ENCODE measurements at places on chromosomes 3 and 15.

GRCh38 chr3:186526256-186526606 is 17.9 kb downstream of the CRYGS start:
- DNase-seq: no peak

GRCh38 chr3:134407239-134407625 is 33.0 kb upstream of the AMOTL2 start:
- DNase-seq: no peak

GRCh38 chr3:171260899-171261298 is 199.3 kb downstream of the TNIK start:
- DNase-seq: no peak

DNA sequence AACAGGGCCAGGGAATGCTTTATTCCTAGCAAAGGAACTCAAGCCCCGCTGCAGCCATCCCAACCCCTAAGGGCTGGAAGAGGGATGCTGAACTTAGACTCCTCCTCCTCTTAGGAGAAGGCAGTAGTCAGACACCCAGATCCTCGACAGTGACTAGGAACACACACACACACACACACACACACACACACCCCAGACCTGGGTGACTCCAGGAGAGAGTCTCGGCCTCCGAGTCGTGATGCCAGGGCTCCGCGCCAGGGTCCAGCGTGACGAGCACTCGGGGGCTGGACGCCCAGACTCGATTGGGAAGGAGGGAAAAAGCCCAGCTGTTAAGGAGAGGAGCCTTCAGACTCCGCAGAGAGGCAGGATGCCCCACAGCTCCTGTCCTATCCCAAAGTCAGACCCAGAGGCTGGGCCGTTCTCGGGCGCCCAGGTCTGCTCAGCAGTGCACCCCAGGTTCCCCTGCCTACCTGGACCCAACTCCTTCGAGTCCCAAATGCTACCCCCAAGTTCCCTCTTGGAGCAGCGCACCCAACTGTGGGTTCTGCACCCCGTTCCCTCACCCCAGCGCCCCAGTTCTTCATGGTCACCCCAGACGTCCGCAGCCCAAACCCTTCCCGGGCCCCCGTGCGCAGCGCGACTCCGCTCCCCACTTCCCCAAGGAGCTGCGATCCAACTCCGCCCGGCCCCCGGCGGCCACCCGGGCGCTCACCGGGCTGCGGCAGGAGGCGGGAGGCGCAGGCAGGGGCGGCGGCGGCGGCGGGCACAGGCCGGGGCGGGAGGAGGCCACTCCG is 421 bp downstream of the BMF start:
- DNase-seq: no peak

DNA sequence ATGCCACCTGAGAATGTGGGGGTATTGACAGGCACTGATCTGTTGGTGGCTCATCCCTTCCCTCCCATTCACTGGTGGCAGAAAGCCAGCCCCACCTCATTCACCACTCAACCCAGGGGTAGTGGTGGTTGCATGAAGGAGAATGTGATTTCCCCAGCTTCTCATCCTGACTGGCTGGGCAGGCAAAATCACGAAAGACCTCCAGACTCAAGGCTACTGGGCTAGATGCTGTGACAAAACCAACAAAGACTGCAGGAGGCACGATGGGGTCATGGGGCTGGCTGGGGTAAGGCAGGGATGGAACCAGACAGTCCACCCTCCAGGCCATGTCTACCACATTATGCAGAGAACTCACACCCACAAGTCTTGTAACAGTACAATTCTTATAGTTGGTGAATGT is 33.9 kb downstream of the FSTL1 start:
- DNase-seq: no peak

DNA sequence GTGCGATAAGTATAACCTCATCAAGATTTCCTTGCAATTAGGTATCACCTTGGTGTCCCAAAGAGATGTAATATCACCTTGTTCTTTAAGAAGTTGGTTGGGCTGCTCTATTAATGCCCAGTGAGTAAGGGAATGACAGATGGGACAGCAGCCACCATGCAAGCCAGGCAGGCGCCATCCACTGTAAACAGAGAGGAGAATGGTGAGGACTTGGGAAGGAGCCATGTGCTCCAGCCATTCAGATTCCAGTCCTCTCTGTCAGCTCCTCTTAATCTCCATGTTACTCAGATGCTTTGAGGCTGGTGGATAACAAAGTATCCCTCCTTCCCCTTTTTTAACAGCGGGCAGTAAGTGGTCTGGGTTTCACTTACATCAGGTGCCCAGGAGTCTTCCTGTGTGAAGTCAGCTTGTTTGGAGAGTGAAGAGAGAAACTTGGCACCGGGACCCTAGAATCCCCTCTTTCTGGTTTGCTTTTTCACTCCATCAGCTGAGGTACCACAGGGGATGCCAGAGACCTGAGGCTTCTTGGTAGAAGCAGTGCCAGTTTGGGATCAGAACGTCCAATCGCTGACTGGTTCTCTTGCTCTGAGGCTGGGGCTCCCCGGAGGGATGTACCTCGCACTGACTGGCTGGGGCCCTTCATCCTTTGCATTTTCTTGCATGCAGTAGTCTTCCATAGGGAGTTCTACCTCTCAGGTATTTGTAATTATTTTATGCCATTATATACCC is 29.5 kb downstream of the SLCO3A1 start:
- no peak for DNase-seq

DNA sequence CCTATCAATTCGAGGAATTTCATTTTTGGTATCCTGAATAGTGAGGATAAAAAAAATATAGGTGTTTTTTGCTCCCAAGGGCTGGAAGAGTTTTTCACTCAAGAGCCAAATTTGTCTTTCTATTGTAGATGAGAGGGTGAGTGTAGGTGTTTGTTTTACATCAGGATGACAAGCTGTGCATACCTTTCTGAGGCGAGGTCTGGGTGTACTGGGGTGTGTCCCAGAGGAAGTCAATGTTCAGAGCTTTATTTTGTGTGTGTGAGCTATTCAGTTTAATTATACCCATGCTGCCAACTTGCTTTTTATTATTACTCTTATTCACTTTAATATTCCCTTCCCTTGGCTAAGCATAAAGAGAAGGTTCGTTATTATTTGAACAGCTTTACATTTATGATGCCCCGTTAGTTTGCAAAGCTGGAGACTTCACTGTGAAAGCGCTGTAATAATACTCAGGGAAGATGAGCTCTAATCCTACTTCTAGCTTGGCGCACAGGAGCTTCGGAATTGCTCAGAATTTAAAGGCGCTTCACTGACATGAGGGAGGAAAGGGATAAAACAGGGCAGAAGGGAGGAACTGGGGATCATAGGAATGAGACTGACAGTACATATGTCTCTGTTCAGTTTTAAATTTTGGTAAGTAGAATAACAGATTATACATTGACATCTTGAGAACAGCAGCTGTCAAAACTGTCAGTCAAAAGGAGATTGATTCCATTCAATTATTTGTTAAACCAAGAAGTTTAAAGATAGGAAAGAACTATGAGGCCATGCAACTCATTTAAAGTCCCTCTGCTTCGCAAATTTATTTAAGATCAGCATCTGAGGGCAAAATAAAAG is 117.7 kb upstream of the TP63 start:
- no peak for DNase-seq

DNA sequence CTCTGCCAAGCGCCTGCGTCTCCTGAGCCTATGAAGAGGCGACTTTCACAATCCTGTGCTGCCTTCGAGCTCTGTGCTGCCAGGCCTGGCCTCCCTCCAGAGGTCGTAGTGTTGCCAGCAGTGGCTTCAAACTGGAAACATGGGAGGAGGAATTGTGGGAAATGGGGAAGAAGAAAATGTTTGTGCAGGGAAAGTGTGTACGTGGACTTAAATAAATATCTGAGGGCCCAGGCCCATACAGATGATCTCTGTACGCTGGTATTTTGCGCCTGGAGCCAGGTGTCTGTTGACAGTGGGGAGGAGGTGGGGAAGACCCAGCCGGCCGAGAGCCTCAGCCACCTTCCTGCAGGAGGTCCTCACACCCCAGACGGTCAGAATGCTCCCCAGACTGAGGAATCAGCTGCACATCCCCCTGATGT is 44.6 kb downstream of the ZBTB38 start:
- no peak for DNase-seq

GRCh38 chr3:170033489-170033888 is 4.3 kb upstream of the GPR160 start:
- no peak for DNase-seq

- DNase-seq: no peak
These were observed 119.1 kb downstream of the RASA2 start for GRCh38 chr3:141605883-141606282.

DNA sequence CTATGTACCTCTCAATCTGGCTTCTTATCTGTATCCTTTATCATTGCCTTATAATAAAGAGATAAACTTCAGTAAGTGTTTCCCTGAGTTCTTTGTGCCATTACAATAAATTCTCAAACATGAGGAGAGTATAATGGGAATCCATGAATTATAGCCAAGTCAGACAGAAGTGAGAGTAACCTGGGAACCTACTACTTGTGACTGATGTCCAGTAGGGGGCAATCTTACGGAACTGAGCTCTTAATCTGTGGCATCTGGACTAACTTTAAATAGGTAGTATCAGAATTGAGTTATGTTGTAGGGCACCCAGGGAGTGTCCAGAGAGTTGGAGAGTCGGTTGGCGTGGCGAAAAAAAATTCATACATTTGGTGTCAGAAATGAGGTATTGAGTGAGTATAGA is 542.6 kb downstream of the ZBBX start:
- no peak for DNase-seq

- DNase-seq: no peak
These were observed 192.2 kb upstream of the MME start for GRCh38 chr3:154887869-154888268.

- DNase-seq: no peak
These were observed 3.5 kb downstream of the GABRA5 start for GRCh38 chr15:26870346-26870745.

GRCh38 chr3:139588450-139588849 is 48.9 kb upstream of the RBP1 start:
- no peak for DNase-seq

GRCh38 chr15:38226608-38227266 is 25.9 kb upstream of the SPRED1 start:
- DNase-seq: no peak

DNA sequence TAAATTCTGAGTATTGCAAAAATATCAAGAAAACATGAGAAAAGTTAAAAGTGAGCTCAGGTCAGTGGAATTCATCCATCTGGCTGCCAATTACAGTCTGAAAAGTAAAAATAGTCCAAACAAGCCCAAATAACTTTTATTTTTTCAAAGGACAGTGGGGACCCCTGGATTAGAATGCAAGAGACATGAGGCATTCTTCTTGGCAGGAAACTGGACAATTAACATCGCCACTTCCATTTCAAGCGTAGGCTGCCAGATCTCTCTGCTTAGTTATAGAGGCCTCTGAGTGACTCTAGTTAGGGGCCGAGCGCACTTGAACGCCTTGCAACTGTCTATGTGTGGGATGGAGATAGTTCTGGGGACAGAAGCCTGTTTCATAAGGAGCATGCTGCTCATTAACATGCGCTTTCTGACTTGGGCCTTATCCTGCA is 189.1 kb downstream of the GHSR start:
- DNase-seq: no peak

GRCh38 chr3:89300981-89301380 is 193.6 kb downstream of the EPHA3 start:
- no peak for DNase-seq

DNA sequence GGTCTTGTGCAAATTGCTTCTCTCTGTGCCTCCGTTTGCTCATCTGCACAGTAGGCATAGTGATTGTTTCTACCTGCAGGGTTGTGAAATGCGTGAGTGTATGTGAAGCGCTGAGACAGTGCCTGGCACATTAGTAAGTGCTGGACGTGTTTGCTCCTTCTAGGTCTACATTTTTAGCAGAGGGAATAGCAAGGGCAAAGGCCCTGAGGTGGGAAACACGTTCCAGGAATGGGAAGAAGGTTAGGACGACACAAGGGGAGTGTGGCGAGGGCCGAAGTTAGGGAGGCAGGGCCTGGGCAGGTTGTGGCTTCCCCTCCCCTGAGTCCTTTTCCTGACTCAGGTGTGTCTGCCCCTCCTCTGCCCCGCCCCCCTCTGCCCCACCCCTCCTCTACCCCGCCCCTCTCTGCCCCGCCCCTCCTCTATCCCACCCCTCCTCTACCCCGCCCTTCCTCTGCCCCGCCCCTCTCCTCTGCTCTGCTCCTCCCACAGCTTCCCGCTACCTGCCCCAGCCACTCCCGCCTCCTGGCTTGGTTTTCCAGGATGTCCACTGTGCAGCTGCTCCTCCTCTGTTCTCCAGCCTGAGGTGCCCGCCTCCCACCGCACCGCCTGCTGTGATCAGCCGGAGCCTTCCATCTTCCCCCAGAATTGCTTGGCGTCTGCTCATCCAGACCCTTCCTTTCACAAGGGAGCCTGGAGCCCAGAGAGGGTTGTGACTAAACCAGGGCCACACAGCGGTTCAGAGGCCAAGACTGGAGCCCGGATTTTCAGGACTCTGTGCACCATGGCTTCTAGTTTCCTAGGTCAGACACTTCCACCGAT is 31.1 kb upstream of the SMAD6 start:
- DNase-seq: no peak

- no peak for DNase-seq
These were observed 14.9 kb upstream of the SELENOT start for GRCh38 chr3:150588027-150588830.

- DNase-seq: no peak
These were observed 45.0 kb downstream of the ZNF860 start for GRCh38 chr3:32026593-32026992.

DNA sequence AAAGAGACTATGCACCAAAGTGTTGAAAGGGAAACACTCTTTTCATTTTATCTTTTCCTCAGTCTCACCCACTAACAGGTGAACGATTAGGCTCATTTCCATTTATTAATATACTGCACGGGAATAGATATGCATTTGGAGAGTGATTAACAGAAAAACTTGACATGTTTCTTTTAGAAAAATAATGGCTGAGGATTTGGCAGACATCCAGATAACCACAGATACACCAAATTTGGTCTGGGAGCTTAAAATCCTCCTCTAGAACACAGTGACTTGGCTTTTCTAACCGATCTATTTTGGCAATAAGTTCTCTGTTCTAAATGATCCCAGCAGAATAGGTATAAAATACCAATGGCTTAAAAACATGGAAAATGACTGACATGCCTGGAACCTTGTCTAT is 459.3 kb upstream of the SGO1 start:
- no peak for DNase-seq

Data from activated CD8-positive, alpha-beta memory T cell treated with anti-CD3 and anti-CD28 coated beads for 48 hours (primary cell).